ENCODE measurements at places on chromosomes 1 and 21. TPM values are rescaled to one million over a fixed set of nuclear protein-coding genes. Genes with fewer than 3 reads are reported as not detected.

The SLAMF7 gene
- total RNA-seq = not detected

The MAP1LC3C gene
- 0.11 TPM for total RNA-seq

The HES2 gene
- total RNA-seq = 18.8 TPM

The PPP1R8 gene
- total RNA-seq = 58.7 TPM

The ETV3L gene
- not detected for total RNA-seq

The GSTM4 gene
- 3.3 TPM for total RNA-seq

The PLXNA2 gene
- total RNA-seq = 91.6 TPM

The CCDC17 gene
- total RNA-seq = 0.53 TPM

The OR6F1 gene
- total RNA-seq = not detected

The TRABD2B gene
- total RNA-seq = not detected

The RHOC gene
- total RNA-seq = 919 TPM

The LPAR3 gene
- not detected for total RNA-seq

The FMO5 gene
- total RNA-seq = 0.73 TPM

The CLCA4 gene
- total RNA-seq = not detected

The ANP32E gene
- 43.5 TPM for total RNA-seq

The S100A7 gene
- not detected for total RNA-seq

The ETNK2 gene
- total RNA-seq = 13.5 TPM

The CCDC185 gene
- not detected for total RNA-seq

The NTMT2 gene
- not detected for total RNA-seq

The OLIG2 gene
- total RNA-seq = not detected

The TSPEAR gene
- not detected for total RNA-seq

The ACOT11 gene
- total RNA-seq = 3.2 TPM

The CFHR2 gene
- not detected for total RNA-seq

The TTC39A gene
- 1.2 TPM for total RNA-seq

The GUCA2B gene
- not detected for total RNA-seq

The CCDC30 gene
- total RNA-seq = 0.60 TPM

The DCDC2B gene
- not detected for total RNA-seq

The LCE3E gene
- not detected for total RNA-seq

The SPRR2D gene
- total RNA-seq = not detected

The TEKT2 gene
- total RNA-seq = 0.21 TPM

The SLC35D1 gene
- 9.1 TPM for total RNA-seq

The CFHR4 gene
- not detected for total RNA-seq

The CHAF1B gene
- total RNA-seq = 8.2 TPM

The CSF1 gene
- total RNA-seq = 26.7 TPM

The CITED4 gene
- 6.5 TPM for total RNA-seq

The CD1C gene
- not detected for total RNA-seq

The AMIGO1 gene
- 2.4 TPM for total RNA-seq

The TDRD5 gene
- total RNA-seq = not detected

The NPR1 gene
- 18.5 TPM for total RNA-seq

The DNASE2B gene
- total RNA-seq = not detected

The DIRAS3 gene
- 5.4 TPM for total RNA-seq
